ENCODE measurements at places on chromosomes 12 and 14.

DNA sequence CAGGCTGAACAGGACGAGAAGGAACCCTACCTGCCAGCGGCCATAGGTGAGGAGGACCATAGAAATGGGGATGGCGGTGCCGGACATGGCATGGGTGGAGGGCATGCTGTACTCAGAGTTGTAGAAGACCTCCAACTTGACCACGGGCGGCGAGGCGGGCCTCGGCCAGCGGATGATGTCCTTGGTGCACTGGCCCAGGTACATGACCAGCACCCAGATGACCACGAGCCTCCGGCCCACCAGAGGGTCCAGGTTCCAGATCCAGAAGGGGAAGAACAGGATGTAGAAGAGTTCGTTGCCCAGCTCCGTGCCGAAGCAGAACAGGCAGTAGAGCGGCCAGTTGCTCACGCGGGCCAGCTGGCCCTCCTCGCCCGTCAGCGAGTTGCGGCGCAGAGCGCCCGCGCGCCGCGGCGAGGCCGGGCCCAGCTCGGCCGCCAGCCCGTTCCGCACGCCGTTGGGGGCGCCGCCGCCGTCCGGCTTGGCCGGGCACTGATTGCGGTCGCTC, 582 bp downstream of the SGPP1 start:
- H3K36me3 ChIP-seq, result no peaks in the 10 kb centered on the region
- peak overlapping the region; percentile 96 for H3K4me3 ChIP-seq
- peak; percentile 1 for DNase-seq

GRCh38 chr12:100293017-100293416, 26.0 kb downstream of the SCYL2 start:
- no peak for DNase-seq
- H3K4me3 ChIP-seq, result no peak overlapping the region
- H3K4me1 ChIP-seq, result no peaks in the 10 kb centered on the region
- no peak overlapping the region for H3K27ac ChIP-seq
- peaks cover 19% of the 10 kb centered on the region for H3K36me3 ChIP-seq
- H3K27me3 ChIP-seq, result no peaks in the 10 kb centered on the region

DNA sequence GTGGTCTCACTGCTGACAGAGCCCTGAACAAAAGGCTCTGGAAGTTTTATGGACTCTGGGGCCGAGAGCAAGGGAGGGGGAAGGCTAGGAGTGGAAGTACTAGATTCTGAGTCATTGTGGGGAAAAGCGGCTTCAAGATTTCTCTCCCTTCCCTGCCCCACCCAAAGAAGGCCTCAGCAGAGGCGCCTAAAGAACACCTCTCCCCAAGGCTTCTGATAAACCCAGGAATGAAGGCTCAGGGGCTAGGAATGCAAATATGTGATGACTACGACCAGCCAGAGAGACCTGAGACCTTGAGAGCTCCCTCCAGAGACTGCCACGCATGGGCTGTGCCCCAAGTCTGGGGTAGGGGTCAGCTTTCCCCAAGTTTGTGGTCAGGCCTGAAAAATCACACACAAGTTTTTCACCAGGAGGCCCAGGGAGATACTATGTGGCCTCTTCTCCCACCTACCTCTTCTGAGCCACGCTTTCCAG, 130.7 kb upstream of the HIF1A start:
- H3K27me3 ChIP-seq, result no peaks in the 10 kb centered on the region
- no peak for DNase-seq

GRCh38 chr12:28033538-28033915, 61.0 kb upstream of the PTHLH start:
- no peaks in the 10 kb centered on the region for H3K36me3 ChIP-seq
- H3K4me1 ChIP-seq, result no peaks in the 10 kb centered on the region
- H3K27ac ChIP-seq, result no peak overlapping the region
- DNase-seq, result no peak
- H3K27me3 ChIP-seq, result no peaks in the 10 kb centered on the region

- peaks cover 50% of the 10 kb centered on the region for H3K36me3 ChIP-seq
- H3K4me3 ChIP-seq, result peak overlapping the region; percentile 27
- peaks cover 88% of the 10 kb centered on the region for H3K4me1 ChIP-seq
- H3K27me3 ChIP-seq, result no peaks in the 10 kb centered on the region
- DNase-seq, result peak; percentile 68
These were observed 40.3 kb downstream of the EVL start for GRCh38 chr14:100105357-100106169.

- H3K27ac ChIP-seq, result no peak overlapping the region
- H3K4me3 ChIP-seq, result peak overlapping the region; percentile 47
- peak; percentile 29 for DNase-seq
- H3K36me3 ChIP-seq, result no peaks in the 10 kb centered on the region
- H3K4me1 ChIP-seq, result peaks cover 11% of the 10 kb centered on the region
These were observed 28.8 kb downstream of the HOXC4 start for GRCh38 chr12:54082397-54082892.

DNA sequence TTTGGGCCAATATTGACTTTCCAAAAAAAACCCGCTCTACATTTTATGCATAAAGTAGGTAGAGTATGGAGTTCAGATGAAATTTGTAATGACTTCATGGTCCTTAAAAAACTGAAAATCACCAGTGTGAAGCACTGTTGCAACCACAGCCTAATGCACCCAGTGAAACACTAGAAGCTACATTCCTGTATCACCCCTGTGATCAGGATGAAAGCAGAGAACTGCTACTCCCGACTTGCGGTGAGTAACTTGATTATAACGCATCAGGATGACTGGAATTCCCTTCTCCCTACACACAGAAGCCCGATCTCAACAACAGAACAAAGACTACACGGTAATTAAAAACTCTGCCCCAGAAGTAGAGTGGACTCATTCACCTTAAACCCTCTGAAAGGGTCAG, 33.8 kb downstream of the SPTB start:
- no peaks in the 10 kb centered on the region for H3K27me3 ChIP-seq
- H3K27ac ChIP-seq, result no peak overlapping the region
- no peaks in the 10 kb centered on the region for H3K36me3 ChIP-seq
- no peak for DNase-seq
- no peaks in the 10 kb centered on the region for H3K4me1 ChIP-seq

DNA sequence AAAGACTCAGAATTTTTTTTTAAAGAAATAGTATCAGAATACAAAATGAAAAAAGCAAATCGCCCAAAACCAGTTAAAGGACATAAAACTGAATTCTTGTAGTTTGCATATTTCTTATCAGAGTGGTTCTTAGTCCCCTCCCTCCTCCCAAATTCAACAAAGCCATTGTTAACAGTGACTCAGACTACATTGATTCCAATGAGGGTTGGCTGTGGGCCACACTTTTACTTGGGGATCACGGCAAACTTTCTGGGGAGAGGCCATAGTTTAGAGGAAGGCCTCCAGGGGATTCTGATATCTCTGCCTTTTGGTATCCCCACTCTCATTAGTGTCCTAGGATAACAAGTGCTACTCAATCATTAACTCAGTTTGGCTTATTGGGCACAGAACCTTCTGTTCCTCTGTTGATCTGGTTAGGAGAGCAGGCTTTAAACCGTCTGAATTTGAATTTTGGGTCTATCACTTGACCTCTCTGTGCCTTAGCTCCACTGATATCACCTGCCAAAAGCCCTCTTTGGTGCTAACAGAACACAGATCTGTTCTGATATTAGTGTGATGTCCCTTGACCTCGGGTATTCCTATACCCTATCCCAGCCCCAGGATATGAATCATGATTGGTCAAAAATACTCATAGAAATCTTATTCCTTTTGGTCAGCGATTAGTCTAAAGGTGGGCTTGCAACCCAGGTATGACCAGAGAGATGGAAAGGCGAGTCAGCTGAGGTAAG, 45.2 kb upstream of the APPL2 start:
- no peak overlapping the region for H3K4me3 ChIP-seq
- no peak for DNase-seq
- H3K36me3 ChIP-seq, result no peaks in the 10 kb centered on the region
- no peaks in the 10 kb centered on the region for H3K27me3 ChIP-seq

- peaks cover 30% of the 10 kb centered on the region for H3K36me3 ChIP-seq
- no peak for DNase-seq
- no peak overlapping the region for H3K4me3 ChIP-seq
- no peaks in the 10 kb centered on the region for H3K4me1 ChIP-seq
- no peaks in the 10 kb centered on the region for H3K27me3 ChIP-seq
These were observed 37.5 kb downstream of the EID3 start for GRCh38 chr12:104340925-104341611.
